ENCODE measurements at places on chromosomes 7 and 10.
A peak's percentile ranks its signal among the peaks of the same experiment; 100 is the strongest.

DNA sequence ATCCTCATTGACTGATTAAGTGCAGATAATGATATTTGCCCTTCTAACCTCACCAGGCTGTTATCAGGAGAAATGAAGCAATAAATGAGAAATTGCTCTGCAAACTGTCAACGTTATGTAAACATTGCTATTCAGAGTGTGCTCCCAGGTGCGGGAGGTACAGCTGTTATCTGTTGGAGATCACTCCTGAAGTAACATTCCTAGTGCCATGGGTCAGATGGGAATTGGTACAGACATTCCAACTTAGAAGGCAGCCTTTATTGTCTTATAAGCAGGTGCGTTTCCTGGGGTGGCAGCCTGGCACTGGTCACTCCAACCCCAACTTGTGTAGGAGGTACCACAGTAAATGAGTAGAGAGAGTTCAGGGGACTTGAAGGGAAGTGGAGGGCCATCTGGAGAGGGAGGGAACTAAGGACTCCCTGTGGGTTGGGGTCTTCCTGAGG is 36.8 kb downstream of the HK1 start:
- peaks cover 30% of the 10 kb centered on the region for H3K4me1 ChIP-seq
- H3K27ac ChIP-seq, result no peak overlapping the region
- no peak for DNase-seq
- H3K4me3 ChIP-seq, result no peak overlapping the region

- no peak overlapping the region for H3K27ac ChIP-seq
- H3K4me3 ChIP-seq, result no peak overlapping the region
- H3K27me3 ChIP-seq, result no peaks in the 10 kb centered on the region
- peaks cover 3% of the 10 kb centered on the region for H3K4me1 ChIP-seq
- DNase-seq, result no peak
These were observed 291.1 kb downstream of the BBS9 start for GRCh38 chr7:33420311-33420940.

GRCh38 chr7:119996634-119997033 is 276.3 kb upstream of the KCND2 start:
- DNase-seq, result no peak
- H3K27me3 ChIP-seq, result no peaks in the 10 kb centered on the region
- H3K4me3 ChIP-seq, result no peak overlapping the region
- no peaks in the 10 kb centered on the region for H3K4me1 ChIP-seq
- H3K36me3 ChIP-seq, result no peaks in the 10 kb centered on the region
- no peak overlapping the region for H3K27ac ChIP-seq

DNA sequence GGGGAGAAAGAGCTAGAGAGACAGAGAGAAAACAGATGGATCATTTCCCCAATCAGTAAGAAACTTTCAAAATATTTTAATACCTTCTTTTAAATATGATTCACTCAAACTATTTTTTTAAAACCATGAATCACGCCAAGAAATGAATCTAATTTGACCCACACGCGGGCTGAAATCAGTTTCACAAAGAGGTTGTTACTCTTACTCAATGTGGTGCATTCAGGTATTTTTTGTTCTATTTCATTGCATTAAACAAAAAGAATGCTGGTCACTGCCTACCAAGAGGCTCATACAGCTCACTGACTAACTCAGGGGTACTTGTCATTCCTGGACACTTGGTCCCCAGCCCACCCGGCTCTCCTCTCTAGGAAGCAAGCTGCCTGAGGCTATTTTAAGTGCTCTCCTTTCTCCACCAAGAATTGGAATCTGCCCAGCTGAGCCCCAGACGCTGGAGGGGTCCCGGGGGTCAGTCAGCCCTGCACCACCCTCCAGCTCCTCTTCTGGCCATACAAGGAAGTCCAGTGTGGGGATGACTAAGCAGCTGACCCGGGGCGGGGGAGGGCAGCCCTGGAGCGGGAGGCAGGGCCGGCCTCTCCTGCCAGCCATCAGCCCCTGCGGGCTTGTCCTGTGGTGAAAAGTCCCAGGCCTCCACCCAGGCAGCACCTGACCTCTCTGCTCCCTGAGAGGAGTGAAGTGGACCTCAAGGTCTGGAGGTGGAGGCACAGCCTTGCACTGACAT is 21.7 kb upstream of the PFKP start:
- no peak overlapping the region for H3K4me3 ChIP-seq
- no peaks in the 10 kb centered on the region for H3K36me3 ChIP-seq
- no peak overlapping the region for H3K27ac ChIP-seq
- no peak for DNase-seq
- H3K27me3 ChIP-seq, result no peaks in the 10 kb centered on the region
- H3K4me1 ChIP-seq, result peaks cover 6% of the 10 kb centered on the region

DNA sequence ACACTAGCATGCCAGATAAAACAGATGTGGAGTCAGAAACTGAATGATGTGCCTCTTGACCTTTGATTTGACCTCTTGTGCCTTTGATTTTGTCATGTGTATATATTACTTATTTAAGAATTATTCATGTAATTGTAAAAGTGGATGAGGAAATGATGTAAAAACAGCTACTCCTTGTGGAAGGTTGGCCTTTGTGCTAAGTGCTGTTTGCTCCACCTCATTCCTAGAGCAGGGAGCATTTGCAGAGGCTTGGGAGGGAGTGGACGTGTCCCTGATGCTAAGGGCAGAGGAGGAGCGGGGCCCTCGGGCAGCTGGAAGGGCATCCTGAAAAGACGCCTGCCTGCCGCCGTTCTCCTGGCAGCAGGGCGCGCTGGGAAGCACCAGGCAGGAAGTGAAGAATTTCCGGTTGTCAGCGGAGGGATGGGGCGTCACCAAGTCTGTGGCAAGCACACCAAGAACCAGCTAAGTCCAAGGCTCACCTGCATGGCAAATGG is 197.6 kb upstream of the ZNF32 start:
- H3K36me3 ChIP-seq, result no peaks in the 10 kb centered on the region
- H3K4me3 ChIP-seq, result no peak overlapping the region
- H3K4me1 ChIP-seq, result peaks cover 42% of the 10 kb centered on the region
- H3K27ac ChIP-seq, result peak overlapping the region; percentile 57
- DNase-seq, result no peak

DNA sequence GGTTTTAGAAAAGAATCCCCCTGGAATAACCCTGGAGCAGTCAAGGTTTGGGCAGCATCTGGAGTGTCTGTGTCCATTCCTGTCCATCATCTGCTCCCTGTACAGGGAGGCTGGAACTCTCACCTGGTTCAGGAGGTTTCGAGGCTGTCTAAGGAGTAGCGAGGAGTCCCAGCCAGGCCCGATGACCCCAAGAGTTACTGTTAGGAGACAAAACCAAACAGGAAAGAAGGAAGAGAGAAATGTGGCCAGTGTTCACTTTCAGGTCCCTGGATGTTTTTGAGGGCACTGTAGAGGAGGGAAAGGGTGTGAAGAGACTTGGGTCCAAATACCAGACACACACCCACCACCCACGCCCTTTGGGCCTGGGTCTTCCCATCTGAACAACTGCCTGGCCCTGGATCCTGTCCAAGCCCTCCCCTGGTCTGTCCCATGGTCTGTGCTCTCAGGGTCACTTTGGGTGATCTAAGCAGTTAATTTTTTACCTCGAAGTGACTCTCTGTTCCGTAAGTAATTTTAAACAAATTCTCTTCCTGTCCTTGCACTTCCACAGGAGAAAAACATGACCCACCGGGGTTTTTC is 117.1 kb downstream of the ZMIZ1 start:
- H3K4me3 ChIP-seq, result no peak overlapping the region
- DNase-seq, result no peak
- H3K27ac ChIP-seq, result peak overlapping the region; percentile 67
- peaks cover 79% of the 10 kb centered on the region for H3K4me1 ChIP-seq

- H3K4me1 ChIP-seq, result no peaks in the 10 kb centered on the region
- H3K27me3 ChIP-seq, result no peaks in the 10 kb centered on the region
- no peak overlapping the region for H3K4me3 ChIP-seq
- no peak for DNase-seq
- no peaks in the 10 kb centered on the region for H3K36me3 ChIP-seq
- no peak overlapping the region for H3K27ac ChIP-seq
These were observed 29.7 kb downstream of the KLRG2 start for GRCh38 chr7:139453673-139454321.

DNA sequence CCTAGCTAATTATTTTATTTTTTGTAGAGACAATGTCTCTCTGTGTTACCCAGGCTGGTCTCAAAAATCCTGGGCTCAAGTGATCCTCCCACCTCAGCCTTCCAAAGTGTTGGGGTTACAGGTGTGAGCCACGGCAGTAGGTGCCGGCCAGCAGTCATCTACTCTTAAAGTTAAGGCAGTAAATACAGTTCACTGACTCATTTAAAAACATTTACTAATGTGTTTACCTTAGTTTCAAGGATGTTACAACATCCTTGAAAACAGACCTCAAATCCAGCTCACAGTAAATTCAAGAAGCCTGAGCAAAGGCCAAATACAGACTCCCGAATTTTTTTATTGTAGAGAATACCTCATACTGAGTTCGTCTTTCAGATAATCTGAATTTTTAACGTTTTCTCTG is 29.6 kb upstream of the ABCB4 start:
- no peaks in the 10 kb centered on the region for H3K27me3 ChIP-seq
- no peak overlapping the region for H3K27ac ChIP-seq
- H3K36me3 ChIP-seq, result no peaks in the 10 kb centered on the region
- no peak for DNase-seq
- no peaks in the 10 kb centered on the region for H3K4me1 ChIP-seq

DNA sequence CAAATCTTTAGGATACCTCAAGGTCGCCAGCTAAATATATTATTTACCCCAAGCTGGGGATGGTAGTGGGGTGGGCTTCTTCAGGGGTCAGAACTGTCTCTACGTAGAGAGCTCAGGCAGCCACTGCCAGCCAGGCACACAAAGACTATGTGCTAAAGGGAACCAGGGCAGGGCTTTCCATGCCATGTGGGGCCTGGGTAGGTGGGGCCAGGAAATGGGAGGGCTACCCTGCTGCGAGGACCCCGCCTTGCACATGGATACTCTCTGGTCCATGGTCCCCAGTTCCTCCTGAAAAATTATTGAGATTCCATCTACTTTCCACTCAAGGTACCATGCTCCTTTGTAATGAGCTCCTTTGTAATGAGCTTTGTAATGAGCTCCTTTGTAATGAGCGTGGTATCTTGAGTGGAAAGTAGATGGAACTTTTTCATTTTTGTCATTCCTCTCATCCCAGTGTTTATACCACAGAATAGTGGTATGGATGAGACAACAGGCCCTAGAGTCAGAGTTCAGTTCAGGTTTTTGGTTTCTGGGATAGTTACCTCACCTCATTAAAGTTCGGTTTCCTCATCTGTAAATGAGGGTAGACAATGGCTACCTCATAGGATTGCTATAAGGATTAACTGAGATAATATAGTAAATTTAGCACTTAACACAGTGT is 5.8 kb downstream of the SYNPO2L start:
- H3K36me3 ChIP-seq, result no peaks in the 10 kb centered on the region
- H3K27me3 ChIP-seq, result no peaks in the 10 kb centered on the region
- H3K4me3 ChIP-seq, result no peak overlapping the region
- DNase-seq, result no peak
- peaks cover 16% of the 10 kb centered on the region for H3K4me1 ChIP-seq
- H3K27ac ChIP-seq, result no peak overlapping the region

DNA sequence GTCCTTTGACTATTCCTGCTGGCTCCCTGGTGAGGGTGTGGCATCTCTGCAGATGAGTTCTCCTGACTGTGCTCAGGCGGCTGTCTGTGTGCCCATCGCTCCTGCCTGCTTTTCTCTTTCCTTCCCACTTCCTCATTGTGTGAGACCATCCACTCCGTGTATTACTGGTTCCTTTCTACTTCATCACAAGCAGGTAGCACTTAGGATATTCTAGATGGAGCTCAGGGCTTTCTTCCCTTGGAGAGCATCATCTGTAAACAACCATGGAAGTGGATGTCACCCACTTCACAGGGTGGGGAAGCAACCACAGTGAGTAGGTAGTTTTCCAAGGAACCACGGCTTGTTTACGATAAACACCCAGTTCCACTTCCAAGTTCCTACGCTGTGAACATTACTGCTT is 15.7 kb downstream of the DNAJB6 start:
- no peak overlapping the region for H3K27ac ChIP-seq
- no peaks in the 10 kb centered on the region for H3K4me1 ChIP-seq
- DNase-seq, result no peak
- no peaks in the 10 kb centered on the region for H3K27me3 ChIP-seq
- H3K36me3 ChIP-seq, result no peaks in the 10 kb centered on the region

- no peak overlapping the region for H3K4me3 ChIP-seq
- H3K27me3 ChIP-seq, result peaks cover 3% of the 10 kb centered on the region
- DNase-seq, result no peak
- H3K36me3 ChIP-seq, result no peaks in the 10 kb centered on the region
- H3K27ac ChIP-seq, result no peak overlapping the region
These were observed 623.6 kb downstream of the PTPRN2 start for GRCh38 chr7:157964016-157964415.

DNA sequence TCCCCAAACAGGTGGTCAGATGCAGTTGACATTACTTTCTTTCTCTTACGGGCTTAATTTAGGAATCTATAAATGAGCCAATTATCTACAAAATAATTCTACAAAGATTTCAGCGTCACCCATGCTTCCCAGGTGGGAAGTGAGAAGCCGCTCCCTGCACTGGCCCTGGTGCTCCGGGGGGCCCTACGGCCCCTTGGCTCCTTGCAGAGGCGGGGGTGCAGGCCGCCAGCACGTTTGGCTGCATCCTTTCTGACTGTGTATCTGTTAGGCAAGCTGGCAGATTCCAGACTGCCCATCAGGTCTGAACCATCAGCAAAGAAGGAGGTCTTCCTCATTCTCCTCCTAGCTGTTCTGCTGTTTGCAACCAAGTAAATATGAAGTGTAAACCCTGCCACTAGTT is 16.3 kb downstream of the VWC2 start:
- no peaks in the 10 kb centered on the region for H3K4me1 ChIP-seq
- no peaks in the 10 kb centered on the region for H3K27me3 ChIP-seq
- no peak overlapping the region for H3K27ac ChIP-seq
- H3K4me3 ChIP-seq, result no peak overlapping the region
- no peak for DNase-seq

DNA sequence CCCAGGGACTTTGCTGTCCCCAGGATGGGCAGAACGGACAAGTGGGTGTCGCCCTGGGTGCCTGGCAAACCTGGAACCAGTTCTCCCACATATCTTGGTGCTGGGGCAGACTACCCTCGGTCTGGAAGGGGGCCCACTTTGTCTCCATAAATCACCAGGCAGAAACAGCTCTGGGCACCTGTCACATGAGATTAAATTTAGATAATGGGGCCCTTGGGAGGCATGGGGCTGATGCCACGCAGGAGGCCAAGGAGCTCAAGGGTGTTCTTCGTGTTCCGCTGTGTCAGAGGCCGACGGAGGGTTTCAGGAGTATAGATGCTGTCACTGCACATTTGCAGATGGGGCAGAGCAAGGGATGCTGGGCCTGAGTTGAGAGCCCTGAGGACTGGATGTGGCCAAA is 72.7 kb downstream of the TMEM130 start:
- no peak overlapping the region for H3K4me3 ChIP-seq
- H3K36me3 ChIP-seq, result no peaks in the 10 kb centered on the region
- no peaks in the 10 kb centered on the region for H3K4me1 ChIP-seq
- no peaks in the 10 kb centered on the region for H3K27me3 ChIP-seq

DNA sequence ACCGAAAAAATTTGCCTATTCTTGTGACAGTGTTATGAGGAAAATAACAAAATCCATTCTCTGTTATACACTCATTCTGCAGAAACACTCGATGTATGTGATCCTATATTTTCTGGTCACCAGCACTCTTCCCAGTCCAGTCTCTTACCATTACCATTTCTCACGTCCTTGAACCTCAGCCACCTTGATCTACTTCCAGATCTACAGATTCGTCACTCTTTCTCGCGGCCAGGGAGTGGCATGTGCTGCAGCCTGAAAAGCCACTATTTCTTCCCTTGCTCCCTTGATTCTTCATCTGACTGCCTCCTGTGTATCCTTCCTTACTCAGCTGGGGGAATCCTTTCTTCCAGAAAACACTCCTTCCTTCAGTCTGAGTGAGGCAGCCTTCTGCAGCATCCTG is 14.1 kb upstream of the TAF3 start:
- no peak overlapping the region for H3K27ac ChIP-seq
- H3K36me3 ChIP-seq, result peaks cover 98% of the 10 kb centered on the region
- no peak for DNase-seq
- H3K27me3 ChIP-seq, result no peaks in the 10 kb centered on the region
- H3K4me1 ChIP-seq, result no peaks in the 10 kb centered on the region
